Urothelium cell line (cell line): ENCODE measurements at places on chromosomes 16 and 17.

GRCh38 chr17:31311526-31311925 lies 2.3 kb downstream of the EVI2B start:
- DNase-seq, result no peak

DNA sequence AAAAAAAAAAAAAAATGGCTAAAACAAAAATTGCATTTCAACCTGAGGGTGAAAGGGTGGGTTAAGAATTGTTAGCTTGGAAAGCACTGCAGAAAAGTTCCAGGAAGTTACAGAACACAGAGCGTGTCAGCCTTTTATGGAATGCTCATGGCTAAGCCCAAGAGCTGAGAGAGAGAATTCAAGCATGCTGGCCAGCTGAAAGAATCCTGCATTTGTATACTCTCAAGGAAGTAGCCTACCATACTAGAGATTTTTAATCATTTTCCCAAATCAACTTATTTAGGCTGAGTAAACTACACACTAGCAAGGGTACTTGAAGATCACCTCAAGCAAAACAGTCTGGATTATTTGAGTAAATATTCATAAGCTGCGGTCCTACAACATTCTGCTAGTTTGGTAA lies 153.9 kb downstream of the KCNJ2 start:
- DNase-seq, result no peak

GRCh38 chr16:78257376-78257728 lies 157.9 kb downstream of the WWOX start:
- DNase-seq, result peak; percentile 27

- no peak for DNase-seq
Observed at GRCh38 chr17:34723875-34724274, 144.5 kb downstream of the TMEM132E start.

DNA sequence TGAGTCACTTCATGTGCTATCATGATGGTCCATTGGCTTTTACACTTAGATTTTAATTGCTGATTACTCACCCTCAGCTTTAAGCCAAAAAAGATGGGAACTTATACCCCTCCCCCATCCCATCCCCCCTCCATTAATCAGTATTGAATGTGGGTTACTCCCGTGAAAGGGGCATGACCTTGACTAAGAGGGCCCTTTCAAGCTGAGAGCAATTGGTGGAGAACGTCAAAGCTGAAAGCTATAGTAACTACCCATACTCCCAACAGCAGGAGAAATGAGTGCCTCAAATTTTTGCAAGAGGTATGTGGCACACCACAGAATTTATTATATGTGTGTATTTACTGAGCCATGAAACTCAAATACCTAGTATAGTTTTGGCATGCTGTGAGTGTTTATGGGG lies 99.7 kb upstream of the CDH8 start:
- DNase-seq, result peak; percentile 60

GRCh38 chr16:56643080-56643778 lies 4.8 kb downstream of the MT1A start:
- DNase-seq, result no peak

- no peak for DNase-seq
Observed at GRCh38 chr17:42198897-42199296, 4.6 kb upstream of the GHDC start.

DNA sequence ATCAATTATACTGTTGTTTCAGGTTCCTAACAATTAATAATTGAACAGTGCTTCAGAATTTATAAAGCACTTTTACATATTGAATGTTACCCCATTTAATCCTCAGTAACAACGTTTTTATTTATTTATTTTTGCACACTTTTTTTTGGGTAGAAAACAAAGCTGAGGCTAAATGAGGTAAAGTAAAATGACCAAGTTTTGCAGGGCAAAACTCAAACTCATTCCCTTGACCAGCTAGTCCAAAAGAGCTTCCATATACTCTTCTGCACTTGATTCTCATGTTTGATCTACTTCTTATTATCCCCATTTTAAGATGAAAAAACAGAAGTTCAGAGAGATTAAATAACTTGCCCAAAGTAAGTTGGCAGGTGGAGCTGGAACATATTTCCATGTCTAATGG lies 81.1 kb upstream of the NACA2 start:
- DNase-seq, result no peak

- DNase-seq, result no peak
Observed at GRCh38 chr17:45325810-45326209, 9.0 kb upstream of the MAP3K14 start.

GRCh38 chr16:67456391-67457081 lies 24.4 kb downstream of the ATP6V0D1 start:
- peak; percentile 33 for DNase-seq
